Left colon (tissue), 2 donors: ENCODE measurements at places on chromosomes 2 and 18. TPM values are rescaled to one million over a fixed set of nuclear protein-coding genes. Genes with fewer than 3 reads are reported as not detected.

TUBA3E gene
- not detected for total RNA-seq

GRCh38 chr2:240132651-240132980 is 3.5 kb downstream of the COPS9 start:
- DNase-seq = no peak

DNA sequence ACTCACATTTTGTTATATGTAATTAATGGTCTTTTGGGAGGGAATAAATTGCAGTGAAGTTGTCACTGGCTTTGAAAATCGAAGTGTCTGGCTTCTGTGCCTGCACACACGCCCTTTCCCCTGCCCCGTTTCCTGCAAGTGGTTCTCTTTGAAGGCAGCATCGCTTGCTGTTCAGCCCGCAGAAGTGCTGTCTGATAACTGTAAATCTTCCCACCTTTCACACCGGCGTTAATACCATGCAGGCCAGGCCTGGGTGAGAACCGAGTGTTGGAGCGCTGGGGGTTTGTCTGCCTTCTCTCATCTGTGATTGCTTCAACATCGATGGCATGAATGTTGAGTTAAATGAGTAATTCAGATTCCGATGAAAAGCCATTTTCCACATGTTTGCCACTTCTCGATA is 37.9 kb upstream of the RPL31 start:
- no peak for DNase-seq

- no peak for DNase-seq
Observed at GRCh38 chr2:220847589-220847988, 724.5 kb downstream of the EPHA4 start.

GRCh38 chr2:165640247-165640929 is 153.7 kb downstream of the GALNT3 start:
- no peak for DNase-seq

DNA sequence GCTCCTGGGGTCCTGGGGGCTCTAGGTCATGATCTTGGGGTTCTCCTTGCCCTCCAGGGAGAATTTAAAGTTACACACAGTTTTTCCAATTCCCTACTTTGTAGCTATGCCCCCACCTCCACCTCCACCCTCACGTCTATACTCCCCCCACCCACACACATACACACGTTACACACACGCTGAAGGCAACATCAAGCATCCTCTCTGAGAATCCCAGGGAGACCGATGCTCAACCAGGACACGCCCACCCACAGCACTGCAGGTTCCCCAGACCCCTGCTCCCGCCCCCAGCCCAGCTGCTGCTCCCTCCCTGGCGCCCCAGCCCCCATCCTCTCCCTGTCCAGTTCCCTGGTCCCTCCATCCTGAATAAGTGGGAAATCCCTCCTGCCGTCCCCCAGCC is 6.4 kb upstream of the TNS1 start:
- DNase-seq = no peak

GRCh38 chr2:169819106-169819505 is 5.6 kb downstream of the METTL5 start:
- no peak for DNase-seq

- DNase-seq = no peak
Observed at GRCh38 chr2:241011296-241011600, 12.8 kb downstream of the SNED1 start.

GRCh38 chr2:42360493-42360889 is 526 bp downstream of the COX7A2L start:
- DNase-seq = no peak

GRCh38 chr18:40678318-40678717 is 1276.7 kb upstream of the PIK3C3 start:
- no peak for DNase-seq
